Central memory CD4-positive, alpha-beta T cell (primary cell): ENCODE measurements at places on chromosomes 13 and 19.

DNA sequence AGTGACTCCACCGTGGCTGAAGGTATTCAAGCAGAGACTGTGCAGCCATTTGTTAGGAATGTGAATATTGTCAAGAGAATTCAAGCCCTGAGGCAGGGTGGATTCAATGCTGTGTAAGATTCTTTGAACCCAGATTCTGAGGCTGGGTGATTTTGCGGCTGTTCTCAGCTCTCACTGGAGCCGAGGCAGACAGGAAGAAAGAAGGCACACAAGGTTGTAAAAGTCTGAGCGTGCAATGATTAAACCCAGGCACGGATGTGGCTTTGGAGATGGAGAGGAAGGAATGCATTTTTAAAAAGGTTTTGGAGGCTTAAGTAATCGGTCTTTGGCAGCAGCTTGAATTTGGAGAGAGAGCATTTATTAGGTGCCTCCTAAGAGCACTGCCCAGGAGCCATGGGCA is 187.9 kb downstream of the KATNAL1 start:
- DNase-seq, result peak; percentile 26

DNA sequence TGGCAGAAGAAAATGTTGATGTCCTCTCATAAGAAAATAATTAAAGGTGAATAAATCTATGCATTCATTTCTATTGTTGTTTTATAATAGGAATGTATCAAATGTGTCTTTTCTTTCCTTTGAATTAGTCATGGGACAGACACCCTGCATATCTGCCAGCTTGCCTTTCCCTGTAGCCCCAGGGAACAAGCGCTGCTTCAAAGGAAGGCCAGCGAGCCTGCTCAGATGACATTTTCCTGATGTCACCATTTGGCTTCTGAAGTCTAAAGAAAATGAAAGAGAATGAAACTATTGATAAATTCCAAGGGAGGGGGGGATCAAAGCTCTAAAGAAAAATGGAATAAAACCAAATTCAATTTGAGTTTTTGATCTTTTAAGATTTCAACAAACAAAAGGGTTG is 574.8 kb downstream of the IRS2 start:
- no peak for DNase-seq

DNA sequence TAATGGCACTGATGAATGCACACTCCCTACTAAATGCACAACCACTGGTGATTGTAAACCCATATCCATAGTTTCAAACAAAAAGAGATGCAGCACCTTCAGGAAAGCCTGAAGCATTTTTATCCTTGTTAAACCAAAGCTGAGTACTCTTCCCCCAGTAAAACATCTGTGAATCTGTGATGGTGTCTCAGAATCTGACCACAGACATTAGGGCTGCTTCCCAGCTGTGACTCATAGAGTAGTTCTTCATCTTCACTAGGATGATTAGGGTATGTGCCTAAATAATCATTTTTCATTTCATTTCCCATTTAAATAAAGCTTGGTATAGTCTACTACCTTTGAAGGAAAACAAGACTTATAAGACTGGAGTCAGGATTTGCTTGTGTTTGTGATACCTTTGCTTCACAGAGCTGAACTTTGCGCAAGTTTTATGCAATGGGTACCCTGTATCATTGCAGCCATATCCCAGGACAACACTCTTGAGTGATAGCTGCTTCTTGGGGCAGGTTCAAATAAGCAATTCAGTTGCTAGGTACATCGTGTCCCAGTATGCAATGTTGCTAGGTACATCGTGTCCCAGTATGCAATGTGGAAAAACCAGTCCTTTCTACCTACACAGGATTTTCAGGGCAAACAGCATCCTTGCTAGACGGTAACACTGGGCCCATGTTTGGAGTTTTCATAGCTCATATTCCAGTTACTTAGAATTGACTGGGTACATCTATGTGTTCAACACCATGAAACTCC is 277.1 kb downstream of the IRS2 start:
- DNase-seq, result no peak

- no peak for DNase-seq
Observed at GRCh38 chr13:93039131-93039530, 187.5 kb upstream of the GPC6 start.

- DNase-seq, result no peak
Observed at GRCh38 chr19:48969276-48970138, 4.4 kb downstream of the FTL start.

GRCh38 chr13:45361596-45362206 is 20.7 kb upstream of the TPT1 start:
- DNase-seq, result no peak

- DNase-seq, result no peak
Observed at GRCh38 chr19:4302243-4302640, at the start of gene TMIGD2. Gene TMIGD2 (minus strand): TSS chr19:4302389. CDS start chr19:4302385, 4 bp downstream.
